Stimulated activated CD4-positive, alpha-beta T cell treated with anti-CD3 and anti-CD28 coated beads, TNF-alpha, amount 100 ng/mL, for 1 hour (primary cell): ENCODE measurements at places on chromosomes 13 and 19.

DNA sequence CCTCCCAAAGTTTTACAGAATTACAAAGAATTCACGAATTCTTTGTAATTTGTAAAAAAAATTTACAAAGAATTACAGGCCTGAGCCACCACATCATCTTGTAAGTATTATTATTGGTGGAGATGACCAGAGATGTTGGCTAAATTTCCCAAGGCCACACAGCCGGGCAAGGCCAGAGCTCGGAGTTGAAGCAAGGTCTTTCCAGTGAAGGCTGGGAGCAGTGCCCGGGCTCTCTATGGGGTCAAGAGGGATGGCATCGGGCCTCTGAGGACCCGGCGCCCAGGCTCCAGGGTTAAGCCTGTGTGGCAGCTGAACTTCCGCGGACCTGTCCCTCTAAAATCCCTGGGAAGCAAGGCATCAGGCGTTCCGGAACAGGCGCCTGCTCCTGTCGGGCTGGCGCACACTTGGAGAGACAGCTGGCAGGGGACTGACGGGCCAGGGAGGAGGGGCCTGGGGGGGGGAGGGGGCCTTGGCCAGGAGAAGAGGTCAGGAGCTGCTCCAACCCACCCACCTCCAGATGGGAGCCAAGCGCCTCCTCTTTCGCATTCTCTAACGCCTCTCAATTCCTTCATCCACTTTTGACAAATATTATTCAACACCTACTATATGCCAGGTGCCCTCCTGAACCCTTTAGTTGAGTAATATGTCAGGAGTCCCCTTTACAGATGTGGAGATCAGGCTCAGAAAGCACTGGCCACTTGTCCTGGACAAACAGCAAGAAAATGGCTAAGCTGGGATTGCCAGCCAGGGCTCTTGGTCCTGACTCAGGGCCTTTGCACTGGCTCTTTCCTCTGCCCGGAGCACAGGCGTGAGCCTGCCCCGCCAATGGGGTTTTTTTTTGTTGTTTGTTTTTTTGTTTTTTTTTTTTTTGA, 36.8 kb upstream of the SEMA6B start:
- DNase-seq, result no peak

GRCh38 chr13:50161052-50161451, 145.8 kb downstream of the KCNRG start:
- no peak for DNase-seq

DNA sequence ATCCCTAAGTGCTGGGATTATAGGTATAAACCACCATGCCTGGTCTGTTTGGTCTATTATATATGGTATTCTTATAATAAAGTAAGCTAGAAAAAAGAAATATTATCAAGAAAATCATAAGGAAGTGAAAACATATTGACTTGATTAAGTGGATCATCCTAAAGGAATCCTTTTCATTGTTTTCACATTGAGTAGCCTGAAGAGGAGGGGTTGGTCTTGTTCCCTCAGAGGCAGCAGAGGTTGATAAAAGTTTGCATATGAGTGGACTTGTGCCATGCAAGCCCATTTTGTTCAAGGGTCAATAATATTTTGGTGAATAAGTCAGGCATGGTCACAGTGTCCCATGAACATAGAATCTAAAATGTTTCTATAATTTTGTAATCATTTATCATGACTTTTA, 52.7 kb downstream of the ZNF627 start:
- DNase-seq, result no peak

DNA sequence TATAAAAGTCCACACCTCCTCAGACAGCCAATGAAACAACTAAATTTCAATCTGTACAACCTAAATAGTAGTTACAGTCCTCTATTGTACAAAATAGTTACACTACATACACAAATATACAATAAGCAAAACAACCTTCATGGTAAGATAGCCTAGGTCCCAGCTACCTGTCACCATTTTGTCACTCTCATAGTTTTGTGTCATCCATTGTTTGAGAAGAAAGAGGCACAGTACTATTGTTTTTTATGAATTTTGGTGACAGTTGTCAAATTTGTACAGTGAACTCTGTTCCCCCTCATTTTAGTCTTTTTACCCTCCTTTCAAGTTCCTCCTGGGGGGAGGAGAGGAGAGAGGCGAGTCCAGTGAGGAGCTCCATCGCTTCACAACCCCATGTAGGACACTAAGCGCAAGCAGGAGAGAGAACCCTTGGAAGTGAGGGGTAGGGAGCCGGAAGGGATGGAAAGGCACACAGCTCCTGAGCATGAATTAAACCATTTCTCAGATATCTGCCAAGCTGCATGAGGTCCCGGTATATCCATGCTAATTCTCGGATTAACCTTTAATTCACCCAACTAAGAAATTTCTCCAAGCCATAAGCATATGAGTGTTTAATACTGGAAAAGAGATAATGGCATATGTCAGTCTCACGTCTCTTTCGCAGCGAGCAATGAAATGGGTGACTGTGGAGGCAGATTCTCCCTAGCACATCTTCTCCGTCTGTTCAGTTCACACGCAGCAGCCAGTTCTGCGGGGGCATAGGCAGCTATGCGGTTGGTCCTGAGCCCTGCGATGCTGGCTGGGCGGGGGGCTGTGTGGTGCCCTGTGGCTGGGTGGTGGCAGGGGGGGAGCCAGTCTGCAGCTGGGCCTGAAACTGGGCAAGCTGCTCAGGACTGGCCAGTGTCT, 60.5 kb downstream of the SERP2 start:
- DNase-seq, result no peak

GRCh38 chr13:63696055-63696454, 2280.4 kb upstream of the PCDH20 start:
- no peak for DNase-seq

GRCh38 chr13:106527826-106528225, 7.6 kb downstream of the EFNB2 start:
- no peak for DNase-seq

GRCh38 chr19:787536-787935, 9.7 kb upstream of the PTBP1 start:
- DNase-seq, result no peak

- no peak for DNase-seq
Measured at GRCh38 chr13:101648766-101649487, 196.5 kb downstream of the ITGBL1 start.

DNA sequence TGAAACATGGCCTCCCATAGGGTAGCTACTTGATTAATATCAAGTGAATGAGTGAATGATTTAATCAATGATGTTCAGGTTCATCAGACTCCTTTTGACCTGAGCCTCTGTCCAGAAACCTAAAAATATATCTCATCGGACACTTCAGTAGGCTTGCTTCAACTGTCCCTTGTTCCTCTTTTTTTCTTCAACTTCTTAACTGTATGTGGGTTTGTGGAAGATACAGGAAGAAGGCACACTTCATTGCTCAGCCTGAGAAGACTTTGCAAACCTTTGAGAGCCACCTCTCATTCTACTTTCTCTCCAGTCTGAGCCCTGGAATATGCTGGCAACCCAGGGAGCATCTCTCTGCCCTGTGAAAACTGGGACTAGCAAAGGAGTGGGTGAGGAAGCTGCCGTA, 557.0 kb downstream of the FGF9 start:
- no peak for DNase-seq

GRCh38 chr13:77697217-77698103, at the start of gene SLAIN1:
Gene SLAIN1 (plus strand): TSS chr13:77697687. CDS start chr13:77697914, 227 bp downstream.
- peak; percentile 72 for DNase-seq

DNA sequence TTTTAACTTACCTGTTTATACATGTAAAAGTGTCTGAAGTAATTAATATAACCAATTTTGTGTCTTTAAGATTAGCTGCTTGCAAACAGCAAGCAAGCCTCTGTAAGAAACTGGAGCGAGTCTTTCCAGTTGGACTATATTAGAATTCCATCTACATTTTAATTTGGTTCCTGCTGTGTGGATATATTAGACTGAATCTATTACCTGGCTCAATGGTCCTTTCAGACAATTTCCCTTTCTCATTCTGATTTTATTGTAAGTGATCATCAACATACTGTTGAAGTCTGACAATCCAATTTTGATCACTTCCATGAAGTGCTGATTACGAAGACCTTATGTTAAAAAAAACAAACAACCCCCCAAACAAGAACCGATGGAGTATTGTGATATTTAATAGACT, 72.3 kb downstream of the GPC5 start:
- DNase-seq, result no peak

DNA sequence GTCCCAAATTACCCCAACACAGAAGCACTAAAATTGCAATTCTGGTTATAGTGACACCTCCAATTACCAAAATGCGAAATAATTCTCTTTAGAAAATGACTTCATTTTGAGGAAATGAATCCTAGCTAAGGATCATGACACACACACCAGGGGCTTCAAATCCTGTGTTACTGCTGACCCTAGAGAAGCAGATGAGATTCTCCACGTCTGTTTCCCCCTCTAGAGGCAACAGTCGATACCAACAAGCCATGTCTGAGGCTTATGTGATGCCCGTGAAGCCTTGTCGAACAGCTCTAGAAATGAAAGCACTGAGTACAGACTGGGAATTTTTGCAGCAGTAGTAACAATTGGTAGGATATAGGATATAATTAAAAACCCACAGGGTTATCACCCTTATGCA, 153.6 kb upstream of the TMTC4 start:
- no peak for DNase-seq

DNA sequence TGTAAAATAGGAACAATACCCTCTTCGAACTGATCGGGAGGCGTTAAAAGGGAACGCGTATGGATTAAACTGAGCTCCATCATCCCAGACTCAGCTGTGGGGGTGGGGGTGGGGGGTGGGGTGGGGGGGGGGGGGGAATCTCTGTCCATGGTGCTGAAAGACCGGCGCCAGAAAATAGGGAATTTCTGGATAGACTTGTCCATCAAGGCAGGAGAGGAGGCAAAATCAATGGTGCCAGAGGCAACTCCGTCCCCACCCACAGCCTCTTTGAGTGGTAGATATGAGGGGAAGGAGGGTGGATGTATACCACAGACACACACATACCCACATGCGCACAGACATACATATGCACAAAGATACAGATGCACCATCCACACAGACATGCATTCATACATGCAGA, 37.4 kb downstream of the ZNF787 start:
- no peak for DNase-seq

DNA sequence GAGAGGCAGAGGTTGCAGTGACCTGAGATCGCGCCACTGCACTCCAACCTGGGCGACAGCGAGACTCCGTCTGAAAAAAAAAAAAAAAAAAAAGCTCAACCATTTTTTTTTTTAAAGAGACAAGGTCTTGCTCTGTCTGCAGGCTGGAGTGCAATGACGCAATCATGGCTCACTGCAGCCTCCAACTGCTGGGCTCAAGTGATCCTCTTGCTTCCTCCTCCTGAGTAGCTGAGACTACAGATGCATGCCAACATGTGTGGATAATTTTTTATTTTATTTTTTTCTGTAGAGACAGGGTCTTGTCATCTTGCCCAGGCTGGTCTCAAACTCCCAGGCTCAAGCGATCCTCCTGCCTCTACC, 10.3 kb downstream of the EHD2 start:
- no peak for DNase-seq

- no peak for DNase-seq
Measured at GRCh38 chr19:47497050-47497766, 13.2 kb upstream of the KPTN start.

DNA sequence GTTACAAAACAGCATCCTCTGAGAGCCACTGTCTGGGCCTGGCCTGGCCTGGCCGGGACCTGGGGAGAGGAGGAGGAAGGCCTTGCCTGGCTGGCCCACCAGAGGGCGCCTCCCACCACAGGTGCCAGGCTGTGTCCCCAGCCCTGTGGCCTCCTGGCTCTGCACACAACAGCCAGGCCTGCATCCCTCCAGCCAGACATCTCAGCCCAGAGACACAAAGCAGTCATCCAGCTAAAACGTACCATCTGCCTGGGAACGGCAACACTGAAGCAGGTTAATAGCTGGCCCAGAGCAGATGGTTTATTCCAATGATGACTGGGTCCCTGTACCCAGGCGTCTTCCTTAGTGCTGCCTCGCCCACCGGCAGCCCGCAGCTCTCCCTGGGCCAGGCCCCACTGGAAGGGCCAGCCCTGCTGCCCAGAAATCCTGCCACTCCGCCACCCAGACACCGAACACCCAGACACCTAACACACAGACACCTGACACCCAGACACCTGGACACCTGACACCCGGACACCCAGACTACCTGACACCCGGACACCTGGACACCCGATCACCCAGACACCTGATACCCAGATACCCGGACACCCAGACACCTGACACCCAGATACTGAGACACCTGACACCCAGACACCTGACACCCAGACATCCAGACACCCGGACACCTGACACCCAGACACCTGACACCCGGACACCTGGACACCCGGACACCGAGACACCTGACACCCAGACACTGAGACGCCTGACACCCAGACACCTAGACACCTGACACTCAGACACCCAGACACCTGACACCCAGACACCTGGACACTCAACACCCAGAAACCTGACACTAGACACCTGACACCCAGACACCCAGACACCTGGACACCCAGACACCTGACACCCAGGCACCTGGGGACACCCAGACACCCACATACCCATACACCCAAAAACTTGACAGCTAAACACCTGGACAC, 20.1 kb downstream of the C19orf12 start:
- DNase-seq, result peak; percentile 68

- no peak for DNase-seq
Measured at GRCh38 chr13:110501188-110501587, 60.3 kb downstream of the RAB20 start.

- DNase-seq, result no peak
Measured at GRCh38 chr19:13209484-13210338, 59.5 kb downstream of the IER2 start.

DNA sequence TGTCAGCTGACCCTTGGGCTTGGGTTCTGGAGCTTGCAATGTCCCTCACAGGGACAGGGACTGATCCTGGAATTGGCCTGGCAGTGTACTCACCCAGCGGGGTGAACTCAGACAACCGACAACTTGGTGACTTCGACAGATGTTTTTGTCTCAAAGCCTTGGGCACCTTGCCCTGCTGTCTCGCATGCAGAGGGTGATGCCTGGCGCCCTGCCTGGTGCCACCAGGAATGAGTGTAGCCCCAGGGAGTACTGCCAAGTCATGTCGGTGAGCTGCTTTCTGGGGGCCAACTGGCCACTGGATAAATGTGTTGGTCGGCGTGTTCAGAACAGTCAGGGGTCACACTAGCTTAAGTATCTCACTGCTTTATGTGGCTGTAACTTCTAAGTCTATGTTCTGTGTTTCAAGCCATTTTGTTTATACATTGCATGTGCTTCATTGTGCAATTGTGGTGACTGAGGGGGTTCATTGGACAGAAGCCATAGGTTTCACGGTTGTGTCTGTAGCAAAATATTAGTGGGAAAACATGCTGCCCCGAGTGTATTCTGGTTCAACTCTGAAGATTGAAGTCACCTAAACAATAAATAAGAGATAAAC, 96.3 kb upstream of the TNFSF11 start:
- no peak for DNase-seq

- no peak for DNase-seq
Measured at GRCh38 chr19:13090511-13091231, 12.0 kb downstream of the LYL1 start.

GRCh38 chr13:39675904-39676303, 20.4 kb downstream of the COG6 start:
- DNase-seq, result no peak

- no peak for DNase-seq
Measured at GRCh38 chr13:37475966-37476365, 122.6 kb downstream of the POSTN start.

- no peak for DNase-seq
Measured at GRCh38 chr19:16289594-16289993, 35.0 kb upstream of the KLF2 start.
